NCI-H82 (cell line): ENCODE measurements at places on chromosomes 4 and X.

DNA sequence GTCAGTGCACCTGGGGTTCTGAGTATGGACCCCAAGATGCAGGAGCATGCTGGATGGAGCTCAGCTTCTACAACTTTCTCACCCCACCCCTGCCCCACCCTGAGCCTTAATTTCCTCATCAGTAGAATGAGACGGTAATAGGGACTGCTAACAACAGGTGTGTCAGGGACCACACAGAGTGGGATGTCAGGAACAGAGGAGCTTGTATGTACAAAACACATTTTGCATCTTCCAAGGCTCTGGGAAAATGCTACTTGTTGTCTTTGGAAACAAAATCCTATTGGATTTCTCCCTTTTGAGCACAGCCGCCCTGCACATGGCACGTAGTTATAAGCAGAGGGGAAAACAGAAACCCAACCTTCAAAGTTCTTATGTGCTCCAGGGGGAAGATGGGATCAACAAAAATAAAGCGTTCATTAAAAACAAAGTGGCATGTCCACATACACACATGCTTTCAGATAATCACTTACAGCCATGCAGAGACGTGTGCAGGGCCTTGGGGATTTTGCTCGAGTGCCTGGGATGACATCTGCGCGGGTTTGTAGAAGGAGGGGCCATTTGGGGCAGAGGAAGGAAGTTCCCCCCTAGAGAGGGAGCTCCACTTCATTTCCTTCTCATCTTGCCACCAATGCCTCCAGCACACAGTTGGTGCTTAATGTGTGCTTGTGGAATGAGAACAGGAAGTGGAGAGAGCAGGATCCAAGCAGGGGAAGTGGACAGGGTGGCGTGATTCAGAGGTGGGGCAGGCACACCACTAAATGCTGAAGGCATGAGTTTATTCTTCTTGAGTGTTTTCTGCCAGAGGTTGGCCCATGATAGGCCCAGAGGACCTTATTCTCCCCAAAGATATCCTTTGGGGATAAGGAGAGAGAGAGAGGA is 138.9 kb downstream of the SMIM20 start:
- DNase-seq = peak; percentile 5

GRCh38 chr4:94765648-94766047 is 7.9 kb downstream of the BMPR1B start:
- DNase-seq = no peak

DNA sequence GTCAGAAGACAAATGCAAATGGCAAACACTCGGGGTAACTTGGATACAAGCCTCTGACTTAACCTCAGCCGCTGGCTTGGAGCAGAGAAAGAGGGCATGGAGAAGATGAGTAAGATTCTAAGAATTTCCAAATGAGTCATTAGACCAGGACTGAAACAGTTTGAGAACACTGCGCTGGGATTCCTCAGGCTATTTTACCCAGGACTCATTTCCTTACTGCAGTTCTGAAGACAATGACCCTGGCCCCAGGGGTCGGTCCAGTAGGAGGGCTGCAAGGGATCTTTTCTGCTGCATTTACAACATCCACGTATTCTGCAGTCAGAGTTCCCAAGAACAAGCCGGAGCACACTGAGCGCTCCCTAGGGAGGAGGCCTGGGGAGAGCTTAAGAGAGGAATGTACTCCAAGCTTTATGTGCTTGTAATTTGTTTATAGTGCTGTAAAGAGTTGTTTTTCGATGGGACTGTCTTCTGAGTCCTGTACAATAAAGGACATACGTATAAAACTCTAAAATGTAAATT is 27.3 kb upstream of the SORBS2 start:
- peak; percentile 3 for DNase-seq

- no peak for DNase-seq
Observed at GRCh38 chrX:82237328-82237727, 1035.4 kb downstream of the SH3BGRL start.

- DNase-seq = no peak
Observed at GRCh38 chr4:112979881-112980421, 69.5 kb upstream of the ANK2 start.
